ENCODE measurements at places on chromosomes 5 and 9. TPM values are rescaled to one million over a fixed set of nuclear protein-coding genes. Genes with fewer than 3 reads are reported as not detected.

DNA sequence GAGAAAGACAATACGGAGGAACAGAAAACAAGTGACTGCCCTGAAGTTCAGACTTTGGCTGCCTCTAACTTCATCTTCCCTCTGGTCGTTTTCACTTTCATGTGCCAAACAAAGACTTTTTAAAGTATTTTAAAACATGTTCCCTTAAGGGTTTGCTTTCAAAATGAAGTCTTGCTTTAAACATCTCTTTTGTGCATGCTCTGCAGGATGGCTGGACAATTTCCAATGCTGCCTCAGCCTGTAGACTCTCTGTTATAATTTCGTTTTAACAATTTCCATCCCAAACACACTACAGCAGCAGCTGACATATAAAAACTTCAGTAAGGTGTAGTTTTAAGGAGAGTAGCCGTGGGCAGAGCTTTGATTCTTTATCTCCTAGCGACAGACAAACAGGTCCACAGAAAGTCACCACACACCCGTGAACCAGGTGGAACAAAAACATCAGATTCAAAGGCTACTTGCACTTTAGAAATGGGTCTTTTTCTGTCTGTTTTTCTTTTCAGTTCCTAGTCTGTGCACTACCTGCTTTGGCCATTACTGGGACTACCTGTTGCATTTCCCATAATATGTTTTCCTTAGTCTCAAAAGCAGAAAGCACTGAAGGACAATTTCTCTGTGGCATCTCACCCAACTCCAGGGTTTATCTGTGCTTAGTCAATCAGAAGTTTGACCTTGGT lies 308.9 kb downstream of the DTWD2 start:
- no peak for DNase-seq

Gene PCDHGC5
- 3.4 TPM for total RNA-seq

DNA sequence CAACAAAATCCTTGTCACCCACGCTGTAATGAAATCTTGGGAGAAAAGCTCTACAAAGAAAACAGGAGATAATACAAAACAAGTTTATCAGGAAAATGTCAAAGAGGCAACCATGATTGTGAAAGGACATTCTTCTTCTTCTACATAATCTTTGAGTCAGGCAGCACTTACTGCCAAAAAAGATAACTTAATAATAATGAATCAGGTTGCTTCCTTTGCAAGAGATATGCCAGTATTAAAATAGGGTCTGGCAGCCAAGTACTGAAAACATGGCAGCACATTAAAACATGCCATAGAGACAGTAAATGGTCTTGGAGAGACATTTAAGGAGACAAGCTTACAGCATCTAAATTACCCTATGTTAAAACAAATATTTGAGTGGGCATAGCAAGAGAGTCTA lies 1573.4 kb downstream of the EFNA5 start:
- no peak for DNase-seq

Gene GLRA1
- not detected for total RNA-seq

DNA sequence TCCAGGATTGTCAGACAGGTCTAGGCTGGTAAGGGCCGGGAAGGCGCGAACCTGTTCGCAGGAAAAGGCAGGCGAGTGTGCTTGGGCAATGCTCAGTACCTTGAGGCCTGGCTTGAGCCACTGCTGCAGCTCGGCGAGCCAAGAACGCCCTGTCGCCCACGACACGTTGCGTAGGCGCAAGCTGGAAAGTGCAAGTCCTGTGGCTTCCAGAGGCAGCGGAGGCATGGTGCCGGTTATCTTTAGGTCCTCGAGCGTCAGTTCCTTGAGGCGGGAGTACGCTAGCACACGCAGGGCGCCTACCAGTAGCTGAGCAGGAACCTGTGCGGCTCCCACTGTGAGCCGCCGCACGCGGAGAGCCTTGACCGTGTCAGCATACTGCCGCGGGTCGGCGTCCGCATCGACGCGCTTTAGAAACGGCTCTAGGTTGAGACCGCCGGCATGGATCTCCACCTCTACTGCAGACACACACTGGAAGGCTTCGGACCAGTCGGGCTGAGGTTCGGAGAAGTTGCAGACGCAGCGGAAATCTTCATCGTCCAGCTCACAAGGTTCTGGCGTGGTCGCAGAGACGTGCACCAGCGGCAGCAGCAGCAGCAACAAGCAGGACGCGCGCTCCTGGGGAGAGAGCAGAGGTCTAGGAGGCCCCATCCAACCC lies 482 bp downstream of the CD14 start:
- DNase-seq = peak; percentile 33

DNA sequence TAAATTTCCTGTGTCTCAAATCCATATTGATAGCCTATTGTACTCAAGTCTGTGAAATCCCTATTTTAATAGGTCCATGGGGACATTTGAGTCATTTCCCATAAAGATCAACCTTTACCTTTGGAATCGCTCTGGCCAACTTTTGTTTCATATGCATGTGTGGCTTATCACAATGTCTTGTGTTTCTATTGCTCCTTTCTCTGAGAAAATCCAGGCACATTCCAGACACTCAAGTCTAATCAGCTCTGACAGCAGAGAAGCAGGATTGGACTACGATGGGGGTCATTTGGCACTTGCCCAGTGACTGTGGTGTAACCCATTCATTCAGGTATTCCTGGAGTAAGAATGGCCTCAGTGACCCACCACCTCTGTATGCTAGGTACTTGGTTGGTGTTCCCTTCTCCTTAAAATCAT lies 48.4 kb downstream of the ACTBL2 start:
- no peak for DNase-seq

DNA sequence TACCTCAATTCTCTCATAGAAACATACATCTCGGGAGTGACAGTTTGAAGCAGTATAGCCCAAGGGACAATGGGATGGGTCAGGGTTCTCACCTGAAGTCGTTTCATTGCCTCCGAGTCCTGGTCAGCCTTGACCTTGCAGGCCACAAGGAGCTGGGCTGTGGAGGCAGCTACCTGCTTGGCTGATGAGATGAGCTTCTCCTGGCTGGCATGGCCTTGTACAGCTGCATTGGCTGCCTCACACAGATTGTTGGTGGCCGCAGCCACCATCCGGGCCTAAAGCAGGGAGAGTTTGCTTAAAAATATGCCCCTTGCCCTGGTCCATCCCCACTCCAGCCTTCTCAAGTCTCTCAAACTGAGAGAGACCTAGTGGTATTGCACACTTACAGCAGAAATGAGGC lies 8.5 kb upstream of the TPM2 start:
- DNase-seq = no peak

GRCh38 chr5:42949348-42950115 lies 90.6 kb downstream of the ANXA2R start:
- peak; percentile 90 for DNase-seq

- no peak for DNase-seq
Observed at GRCh38 chr9:73118898-73119554, 32.6 kb upstream of the ANXA1 start.

DNA sequence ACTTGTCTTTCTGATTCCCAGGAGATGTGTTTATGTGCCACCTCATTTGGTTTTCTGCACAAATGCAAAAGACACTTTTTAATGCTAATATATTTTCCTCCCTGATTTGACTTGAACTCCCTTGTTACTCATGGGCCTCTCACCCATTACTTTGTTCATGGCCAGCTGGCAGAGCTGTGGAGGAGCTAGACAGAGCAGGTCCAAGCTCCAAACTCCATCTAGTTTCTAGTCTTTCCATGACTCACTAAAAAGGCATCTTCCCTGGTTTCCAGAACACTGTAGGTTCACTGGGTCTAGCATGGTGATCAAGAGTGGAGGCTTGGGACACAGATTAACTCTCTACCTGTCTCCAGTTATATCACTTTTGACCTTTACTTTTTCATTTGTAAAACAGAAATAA lies 161.0 kb upstream of the SLC28A3 start:
- no peak for DNase-seq

DNA sequence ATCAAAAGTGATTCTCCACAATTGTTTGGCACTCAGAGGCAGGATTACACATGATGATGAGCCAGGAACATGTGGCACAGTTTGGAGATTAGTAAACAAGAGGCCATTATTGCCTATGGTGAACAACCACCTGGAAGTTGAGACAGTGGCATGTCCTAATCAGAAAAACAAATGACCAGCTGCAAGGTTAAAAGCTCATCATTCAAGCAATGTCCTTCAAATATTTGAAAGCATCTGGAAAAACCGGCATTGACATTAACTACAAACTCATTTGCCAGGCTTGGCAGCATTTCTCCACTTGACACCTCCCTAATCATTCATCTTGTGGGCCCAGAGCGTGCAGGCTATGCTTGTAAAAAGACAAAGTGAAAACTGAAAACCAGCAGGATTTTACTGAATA lies 80.6 kb upstream of the MEGF10 start:
- no peak for DNase-seq

GRCh38 chr5:69431424-69432303 lies 16.7 kb downstream of the MARVELD2 start:
- no peak for DNase-seq

GRCh38 chr9:69428017-69428785 lies 103.2 kb downstream of the ENTREP1 start:
- no peak for DNase-seq

GRCh38 chr5:164097749-164098148 lies 592.3 kb downstream of the MAT2B start:
- no peak for DNase-seq

Gene SOX30
- not detected for total RNA-seq

GRCh38 chr9:137499858-137500661 lies 40.9 kb upstream of the NSMF start:
- no peak for DNase-seq

GRCh38 chr9:35279946-35280345 lies 118.1 kb downstream of the UNC13B start:
- DNase-seq = no peak

DNA sequence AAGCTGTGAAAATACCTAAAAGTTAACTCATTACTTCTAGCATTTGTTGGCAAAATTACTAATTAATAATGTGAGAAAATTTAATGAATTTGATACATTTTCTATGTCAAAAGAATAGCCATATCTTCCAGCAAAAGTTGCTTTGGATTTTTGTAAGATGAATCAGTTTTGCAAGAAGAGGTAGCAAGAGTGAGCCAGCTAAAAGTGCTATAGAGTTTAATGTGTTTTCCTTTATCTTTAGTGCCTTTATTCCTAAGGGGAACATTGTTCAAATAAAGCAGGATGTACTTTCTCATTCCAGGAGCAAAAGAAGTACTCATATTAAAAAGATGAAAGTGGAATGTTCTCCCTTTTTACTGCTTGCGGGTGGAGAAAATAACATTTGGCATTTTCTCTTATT lies 622.2 kb downstream of the ANXA1 start:
- DNase-seq = no peak

DNA sequence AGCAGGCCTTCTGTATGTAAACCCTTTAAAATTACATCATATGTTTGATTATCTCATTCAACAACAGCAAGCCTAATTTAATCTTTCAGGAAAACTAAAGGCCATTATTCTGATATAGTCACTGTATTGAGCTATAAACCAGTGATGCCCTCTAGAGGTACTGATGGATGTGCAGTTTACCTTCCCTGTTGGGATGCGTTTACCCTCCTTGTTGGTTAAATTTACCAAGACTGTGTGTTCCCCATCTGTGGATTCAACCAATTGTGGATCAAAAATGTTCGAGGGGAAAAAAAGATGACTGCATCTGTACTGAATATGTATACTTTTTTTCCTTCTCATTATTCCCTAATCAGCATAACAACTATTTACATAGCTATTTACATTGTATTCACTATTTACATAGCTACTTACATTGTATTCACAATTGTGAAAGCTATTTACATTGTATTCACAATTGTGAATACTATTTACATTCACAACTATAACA lies 3.7 kb upstream of the BAAT start:
- DNase-seq = peak; percentile 34

Gene PCDHA9
- 0.37 TPM for total RNA-seq

DNA sequence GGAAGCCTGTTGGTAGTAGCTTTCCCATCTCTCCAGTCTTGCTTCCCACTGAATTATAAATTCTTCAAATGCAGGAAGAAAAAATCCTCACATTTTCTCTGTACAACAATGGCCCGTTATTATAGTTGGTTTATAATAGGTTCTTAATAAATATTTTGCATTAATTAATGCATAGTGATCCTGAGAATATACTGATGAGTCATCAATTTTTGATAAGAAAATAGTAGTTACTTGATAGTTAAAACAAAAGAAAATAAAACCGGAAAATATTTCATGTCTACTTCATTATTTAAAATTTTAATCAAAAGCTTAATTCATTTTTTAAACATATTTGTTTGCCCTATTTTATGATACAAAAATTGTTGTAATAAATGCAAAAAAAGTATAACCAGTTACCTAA lies 762.6 kb downstream of the BRINP1 start:
- no peak for DNase-seq

Gene CCDC171
- 72.5 TPM for total RNA-seq

DNA sequence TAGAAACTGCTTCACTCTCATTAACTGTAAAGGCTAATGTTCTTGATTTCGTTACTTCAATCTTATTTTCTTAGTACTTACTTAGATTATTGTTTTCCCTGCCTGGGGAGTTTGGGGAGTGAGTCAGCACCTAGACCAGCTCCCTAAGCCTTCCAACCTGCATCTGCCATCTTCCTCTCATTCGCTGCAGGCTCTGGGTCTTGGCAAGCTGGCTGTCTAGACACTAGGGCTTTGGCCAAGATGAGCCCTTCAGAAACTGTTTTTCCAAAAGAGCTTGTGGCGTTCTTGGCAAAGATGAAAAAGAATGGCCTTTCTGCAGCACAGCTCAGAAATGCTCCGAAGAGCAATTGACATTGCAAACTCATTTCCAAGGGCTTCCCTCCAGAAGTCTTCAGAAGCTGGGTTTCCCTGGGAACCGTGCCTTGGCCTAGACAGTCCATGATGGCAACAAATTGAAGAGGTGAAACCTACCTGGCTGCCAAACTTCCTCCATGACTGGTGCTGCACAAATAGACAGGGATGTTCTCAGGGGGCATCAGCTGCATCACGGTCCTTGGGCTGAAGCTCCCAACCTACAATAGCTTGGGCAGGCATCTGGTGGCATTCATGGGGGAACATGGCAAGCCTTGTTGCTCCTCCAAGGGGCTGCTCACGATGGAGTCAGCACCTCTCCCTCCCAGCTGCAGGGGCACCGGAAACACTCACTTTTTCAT lies 76.6 kb downstream of the NSUN2 start:
- no peak for DNase-seq

DNA sequence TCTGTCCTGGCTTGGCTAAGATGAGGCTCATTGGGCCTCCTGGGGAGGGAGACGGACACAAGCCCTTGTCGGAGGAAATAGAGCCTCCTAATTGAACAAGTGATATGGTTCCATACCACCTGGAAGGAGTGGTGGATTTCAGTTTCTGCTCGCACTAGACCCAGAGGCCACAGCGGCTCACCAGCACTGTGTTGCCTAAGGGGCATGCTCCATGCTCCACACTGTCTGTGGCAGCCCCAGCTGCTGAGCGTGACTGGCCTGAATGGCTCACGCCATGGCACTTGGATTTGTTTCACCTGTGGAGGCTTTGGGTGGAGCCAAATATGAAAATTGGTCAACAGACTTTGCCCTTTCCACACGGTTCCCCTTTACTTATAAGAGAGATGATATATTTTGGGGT lies 181.1 kb downstream of the HSPA4 start:
- DNase-seq = no peak

- no peak for DNase-seq
Observed at GRCh38 chr9:114080773-114081440, 2.8 kb upstream of the AMBP start.

- no peak for DNase-seq
Observed at GRCh38 chr5:139757727-139758509, 37.7 kb upstream of the PSD2 start.

GRCh38 chr5:107401470-107402122 lies 269.1 kb downstream of the EFNA5 start:
- no peak for DNase-seq

- no peak for DNase-seq
Observed at GRCh38 chr5:57370376-57370775, 112.2 kb downstream of the ACTBL2 start.

Data from A673 (cell line).